Mesenteric fat pad (tissue), 1 donor: ENCODE measurements at places on chromosomes 16 and 17. TPM values are rescaled to one million over a fixed set of nuclear protein-coding genes. Genes with fewer than 3 reads are reported as not detected.

- no peak for DNase-seq
Observed at GRCh38 chr16:23119570-23119969, 29.7 kb downstream of the USP31 start.

GRCh38 chr17:27558341-27558740, 72.6 kb upstream of the LGALS9 start:
- DNase-seq: no peak

GRCh38 chr17:31580316-31580705, 188.8 kb downstream of the RAB11FIP4 start:
- DNase-seq: no peak

Gene SLC6A2
- total RNA-seq: 0.64 TPM

Gene GPR179
- total RNA-seq: not detected

DNA sequence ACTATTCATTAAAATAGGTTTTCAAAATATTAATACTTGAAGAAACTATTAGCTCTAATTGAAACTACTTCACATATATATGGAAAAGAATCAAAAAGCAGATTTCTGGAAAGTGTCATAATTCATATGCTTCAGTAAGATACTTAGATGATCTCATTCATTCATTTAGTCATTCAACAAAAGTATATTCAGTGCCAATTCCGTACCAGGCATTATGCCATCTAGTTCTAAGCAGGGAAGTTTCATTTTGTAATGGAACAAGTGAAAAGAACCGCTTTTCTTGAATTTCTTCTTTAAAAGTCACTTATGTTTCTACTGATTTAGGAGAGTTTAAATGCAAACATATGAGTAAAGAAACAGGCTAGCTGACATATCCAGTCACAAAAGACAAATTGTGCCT, 118.3 kb upstream of the FAM20A start:
- DNase-seq: no peak

- no peak for DNase-seq
Observed at GRCh38 chr16:86396422-86396821, 113.9 kb upstream of the FOXF1 start.
